ENCODE measurements at places on chromosomes 3 and 15.

- DNase-seq, result no peak
- no peaks in the 10 kb centered on the region for H3K4me1 ChIP-seq
- H3K36me3 ChIP-seq, result no peaks in the 10 kb centered on the region
- H3K27me3 ChIP-seq, result no peaks in the 10 kb centered on the region
- H3K4me3 ChIP-seq, result no peak overlapping the region
- no peak overlapping the region for H3K27ac ChIP-seq
These were observed 204.1 kb downstream of the ARRDC4 start for GRCh38 chr15:98164571-98164970.

DNA sequence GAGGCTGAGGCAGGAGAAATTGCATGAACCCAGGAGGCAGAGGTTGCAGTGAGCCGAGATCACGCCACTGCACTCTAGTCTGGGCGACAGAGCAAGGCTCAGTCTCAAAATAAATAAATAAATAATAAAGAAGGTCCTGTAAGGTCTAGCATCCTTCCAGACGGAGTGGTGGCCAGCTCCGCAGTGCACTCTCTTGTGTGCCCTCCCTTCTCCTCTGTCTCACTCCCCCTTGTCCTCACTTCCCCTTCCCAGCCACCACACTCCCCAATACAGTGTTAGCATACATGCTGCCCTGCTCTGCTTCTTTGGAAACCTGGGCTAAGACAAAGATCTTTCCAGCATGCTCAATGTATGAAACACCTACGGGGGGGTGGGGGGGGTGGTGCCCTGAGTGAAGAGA lies 3.4 kb upstream of the CLN6 start:
- no peak overlapping the region for H3K4me3 ChIP-seq
- peaks cover 30% of the 10 kb centered on the region for H3K4me1 ChIP-seq
- DNase-seq, result no peak
- H3K27ac ChIP-seq, result no peak overlapping the region

DNA sequence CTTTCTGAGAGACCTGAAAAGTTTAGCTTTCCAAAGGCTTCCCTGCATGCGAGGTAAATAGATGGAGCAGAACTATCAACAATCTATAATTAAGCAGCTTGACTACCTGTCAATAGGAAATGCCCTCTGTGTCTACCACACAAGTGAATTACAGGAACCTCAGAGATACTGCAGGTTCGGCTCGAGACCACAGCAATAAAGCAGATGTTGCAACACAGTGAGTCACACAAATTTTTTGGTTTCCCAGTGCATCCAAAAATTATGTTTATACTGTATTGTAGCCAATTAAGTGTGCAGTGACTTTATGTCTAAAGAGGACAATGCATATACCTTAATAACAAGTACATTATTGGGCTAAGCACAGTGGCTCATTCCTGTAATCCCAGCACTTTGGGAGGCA lies 252.0 kb downstream of the UBE2E2 start:
- no peaks in the 10 kb centered on the region for H3K4me1 ChIP-seq
- H3K4me3 ChIP-seq, result no peak overlapping the region
- H3K27ac ChIP-seq, result no peak overlapping the region
- H3K36me3 ChIP-seq, result no peaks in the 10 kb centered on the region

DNA sequence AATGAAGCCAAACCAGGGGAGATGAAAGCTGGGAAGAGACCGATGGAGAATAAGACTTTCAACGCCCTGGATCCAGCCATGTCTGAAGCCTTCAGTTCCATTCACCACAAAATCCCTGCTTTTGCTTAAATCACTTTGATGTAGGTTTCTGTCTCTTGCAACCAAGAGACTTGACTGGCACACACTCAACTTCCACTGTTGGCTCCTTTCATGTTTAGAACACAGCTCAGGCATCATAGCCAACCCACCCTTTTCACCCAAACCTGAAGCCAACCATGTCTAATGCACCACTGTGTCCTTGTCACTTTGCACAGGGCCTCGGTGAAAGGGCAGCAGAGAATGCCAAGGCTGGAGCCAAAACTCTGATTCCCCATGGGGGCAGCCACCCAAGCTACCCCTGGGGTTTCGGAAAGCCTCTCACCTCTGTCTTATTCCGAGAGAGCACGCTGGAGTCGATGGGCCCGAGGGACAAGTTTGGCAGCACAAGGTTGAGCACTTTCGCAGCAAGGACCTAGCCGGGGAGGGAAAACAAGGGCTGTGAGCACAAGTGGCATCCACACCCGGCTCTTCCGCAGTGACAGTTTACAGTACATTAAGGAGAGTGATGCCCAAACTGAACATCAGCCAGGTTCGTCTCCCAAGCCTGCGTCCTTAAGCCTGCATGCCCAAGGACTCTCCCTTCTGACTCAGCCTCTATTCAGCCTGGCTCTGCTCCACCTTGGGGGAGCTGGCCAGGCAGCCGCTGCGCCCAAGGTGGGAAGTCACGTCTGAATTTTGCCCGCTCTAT lies 37.6 kb downstream of the ABTB1 start:
- no peak overlapping the region for H3K27ac ChIP-seq
- no peaks in the 10 kb centered on the region for H3K27me3 ChIP-seq
- H3K36me3 ChIP-seq, result no peaks in the 10 kb centered on the region
- H3K4me1 ChIP-seq, result no peaks in the 10 kb centered on the region
- H3K4me3 ChIP-seq, result no peak overlapping the region

DNA sequence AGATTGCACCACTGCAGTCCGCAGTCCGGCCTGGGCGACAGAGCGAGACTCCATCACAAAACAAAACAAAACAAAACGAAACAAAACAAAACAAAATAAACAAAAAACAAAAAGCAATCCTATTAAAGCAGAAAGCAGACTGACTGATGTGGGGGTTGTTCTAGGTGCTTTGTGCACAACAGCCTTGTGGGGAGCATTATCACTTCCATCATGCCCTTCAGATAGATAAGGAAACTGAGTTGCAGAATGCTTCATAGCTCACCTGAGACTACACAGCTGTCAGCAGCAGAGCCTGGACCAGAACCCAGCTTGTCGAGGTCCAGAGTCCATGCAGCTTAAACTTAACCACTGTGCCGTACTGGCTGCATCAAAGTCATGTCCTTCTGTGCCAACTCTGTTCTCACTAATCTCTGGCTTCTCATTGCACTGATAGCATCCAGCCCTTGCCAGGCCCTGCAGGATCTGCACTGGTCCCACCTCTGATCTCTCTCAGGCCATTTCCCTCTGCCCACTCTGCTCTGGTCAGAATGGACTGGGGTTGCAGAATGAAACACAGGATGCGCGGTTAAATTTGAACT lies 47.6 kb upstream of the MRPS22 start:
- no peaks in the 10 kb centered on the region for H3K36me3 ChIP-seq
- no peak overlapping the region for H3K27ac ChIP-seq
- no peaks in the 10 kb centered on the region for H3K27me3 ChIP-seq
- no peak overlapping the region for H3K4me3 ChIP-seq

- H3K27me3 ChIP-seq, result no peaks in the 10 kb centered on the region
- H3K4me1 ChIP-seq, result peaks cover 9% of the 10 kb centered on the region
- peak overlapping the region; percentile 95 for H3K4me3 ChIP-seq
- peak; percentile 80 for DNase-seq
These were observed 495 bp downstream of the CDC25A start for GRCh38 chr3:48187579-48188265.

DNA sequence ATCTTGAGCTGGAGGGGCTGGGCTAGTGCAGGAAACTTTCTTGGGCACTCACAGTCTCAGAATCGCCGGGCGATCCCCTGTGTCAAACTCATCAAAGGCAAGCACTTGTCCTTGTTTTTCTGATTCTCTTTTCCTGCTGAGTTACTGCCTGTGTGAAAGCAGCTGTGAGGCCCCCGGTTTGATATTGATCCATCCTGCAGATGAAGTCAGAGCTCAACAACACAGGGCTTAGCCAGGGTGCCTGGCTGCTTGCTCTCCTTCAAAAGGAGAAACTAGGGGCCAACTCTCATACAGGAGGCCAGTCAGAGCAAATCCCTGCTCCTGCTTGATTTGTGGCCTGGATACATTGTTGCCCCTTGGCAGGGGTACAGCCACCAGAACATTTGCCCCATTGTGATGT lies 22.9 kb downstream of the CLSTN2 start:
- no peak for DNase-seq
- H3K4me3 ChIP-seq, result no peak overlapping the region
- no peaks in the 10 kb centered on the region for H3K36me3 ChIP-seq
- no peak overlapping the region for H3K27ac ChIP-seq

GRCh38 chr3:21754839-21755238 lies 3.8 kb upstream of the ZNF385D start:
- no peak overlapping the region for H3K4me3 ChIP-seq
- no peaks in the 10 kb centered on the region for H3K27me3 ChIP-seq
- no peaks in the 10 kb centered on the region for H3K36me3 ChIP-seq
- DNase-seq, result no peak
- no peaks in the 10 kb centered on the region for H3K4me1 ChIP-seq

GRCh38 chr15:68982976-68983563 lies 31.4 kb upstream of the NOX5 start:
- H3K27ac ChIP-seq, result no peak overlapping the region
- no peaks in the 10 kb centered on the region for H3K36me3 ChIP-seq
- H3K27me3 ChIP-seq, result no peaks in the 10 kb centered on the region
- H3K4me1 ChIP-seq, result peaks cover 24% of the 10 kb centered on the region

- DNase-seq, result no peak
- no peak overlapping the region for H3K4me3 ChIP-seq
- no peaks in the 10 kb centered on the region for H3K36me3 ChIP-seq
- H3K4me1 ChIP-seq, result peaks cover 8% of the 10 kb centered on the region
- no peaks in the 10 kb centered on the region for H3K27me3 ChIP-seq
- H3K27ac ChIP-seq, result no peak overlapping the region
These were observed 69.5 kb upstream of the MBNL1 start for GRCh38 chr3:152199102-152199840.

DNA sequence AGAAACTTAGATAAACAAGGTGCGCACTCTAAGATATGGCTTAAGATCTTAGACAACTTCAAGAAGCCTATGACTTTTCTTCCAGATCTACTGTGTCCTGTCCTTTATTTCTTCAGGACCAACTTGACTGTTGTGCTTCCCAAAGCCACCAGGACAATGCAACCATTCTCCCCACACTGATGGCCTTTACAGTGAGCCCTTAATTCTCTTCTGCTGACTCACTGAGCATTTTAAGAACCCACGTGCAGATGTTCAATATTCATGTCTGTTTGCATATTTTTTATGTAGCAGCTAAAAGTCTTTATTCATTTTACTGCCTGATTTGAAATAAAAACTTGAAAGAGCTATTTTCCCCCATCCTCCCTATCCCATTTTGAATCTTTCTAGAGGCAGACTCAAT lies 103.3 kb upstream of the SLC2A2 start:
- H3K4me3 ChIP-seq, result no peak overlapping the region
- peaks cover 49% of the 10 kb centered on the region for H3K4me1 ChIP-seq
- no peaks in the 10 kb centered on the region for H3K36me3 ChIP-seq
- H3K27ac ChIP-seq, result peak overlapping the region; percentile 92
- DNase-seq, result no peak
- H3K27me3 ChIP-seq, result no peaks in the 10 kb centered on the region

GRCh38 chr3:185361920-185362319 lies 1.0 kb upstream of the MAP3K13 start:
- no peaks in the 10 kb centered on the region for H3K36me3 ChIP-seq
- no peak overlapping the region for H3K4me3 ChIP-seq
- H3K27ac ChIP-seq, result no peak overlapping the region
- DNase-seq, result no peak
- no peaks in the 10 kb centered on the region for H3K27me3 ChIP-seq

DNA sequence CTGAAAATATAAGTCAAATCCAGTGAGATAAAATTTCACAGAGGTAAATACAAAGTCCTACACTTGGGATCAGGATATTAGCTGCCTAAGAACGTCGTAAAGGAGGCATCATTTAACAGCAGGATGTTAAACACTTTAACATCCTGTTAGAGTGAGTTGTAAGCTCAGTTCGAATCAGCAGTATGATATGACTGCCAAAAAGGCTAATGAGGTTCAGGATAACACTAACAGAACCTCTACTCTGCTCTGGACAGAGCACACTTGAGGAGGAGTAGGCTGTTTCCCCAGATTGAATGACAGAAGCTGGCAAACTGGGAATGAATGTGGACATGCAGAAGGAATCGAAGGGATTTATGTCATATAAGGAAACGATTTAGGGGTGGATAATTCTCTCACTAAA lies 227.1 kb upstream of the CD96 start:
- H3K27me3 ChIP-seq, result no peaks in the 10 kb centered on the region
- peaks cover 26% of the 10 kb centered on the region for H3K4me1 ChIP-seq
- no peak overlapping the region for H3K4me3 ChIP-seq
- H3K36me3 ChIP-seq, result no peaks in the 10 kb centered on the region
- no peak overlapping the region for H3K27ac ChIP-seq

DNA sequence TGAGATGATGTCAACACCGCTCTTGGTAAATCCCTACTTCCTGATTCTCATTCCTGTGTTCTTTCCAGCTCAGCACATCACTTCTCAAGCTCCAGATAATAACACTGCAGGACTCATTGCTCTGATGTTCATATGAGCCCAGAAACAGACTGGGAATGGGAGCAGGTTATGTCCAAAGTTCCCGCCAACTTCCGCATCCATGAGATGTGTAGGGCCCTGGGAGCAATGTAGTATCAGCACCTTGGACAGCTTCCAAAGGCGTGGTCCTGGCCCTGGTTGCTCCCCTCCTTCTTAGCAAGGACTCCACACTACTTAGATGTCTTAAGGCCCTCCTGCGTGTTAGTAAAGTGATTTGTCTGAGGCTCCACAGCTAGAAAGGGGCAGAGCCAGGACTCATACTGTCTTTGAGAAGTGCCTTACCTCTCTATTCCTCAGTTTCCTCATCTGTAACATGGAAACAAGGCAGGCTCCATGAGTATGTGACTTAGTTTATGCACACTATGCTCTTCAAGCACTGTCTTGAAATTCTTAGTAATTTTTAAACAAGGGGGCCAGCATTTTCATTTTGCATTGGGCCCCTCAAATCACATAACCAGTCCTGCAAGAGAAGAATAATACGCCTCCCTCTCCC lies 27.9 kb upstream of the SLC6A1 start:
- H3K4me1 ChIP-seq, result no peaks in the 10 kb centered on the region
- DNase-seq, result peak; percentile 46
- H3K4me3 ChIP-seq, result no peak overlapping the region

DNA sequence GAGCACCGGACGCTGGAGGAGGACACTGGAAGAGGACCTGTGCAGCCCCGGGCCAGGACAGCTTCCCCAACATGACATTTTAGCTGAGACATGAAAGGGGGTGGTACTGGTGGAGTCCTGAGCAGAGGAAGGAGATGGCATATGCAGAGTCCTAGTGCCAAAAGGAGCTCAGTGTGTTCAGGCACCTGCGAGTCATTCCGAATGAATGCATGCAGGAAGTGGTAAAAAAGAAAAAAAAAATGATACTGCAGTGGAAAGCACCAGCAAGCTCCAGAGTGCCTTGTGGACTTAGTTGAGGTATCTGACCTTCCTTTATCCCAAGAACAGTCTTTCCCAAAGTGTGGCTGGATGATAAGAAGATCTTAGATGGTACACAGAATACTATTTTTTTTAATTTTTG lies 6.6 kb upstream of the ZNF148 start:
- peak; percentile 37 for DNase-seq
- H3K27me3 ChIP-seq, result no peaks in the 10 kb centered on the region
- no peak overlapping the region for H3K27ac ChIP-seq
- H3K4me1 ChIP-seq, result peaks cover 16% of the 10 kb centered on the region

GRCh38 chr15:36507458-36507857 lies 72.0 kb upstream of the CDIN1 start:
- H3K27ac ChIP-seq, result no peak overlapping the region
- H3K27me3 ChIP-seq, result no peaks in the 10 kb centered on the region
- H3K4me1 ChIP-seq, result peaks cover 38% of the 10 kb centered on the region
- H3K36me3 ChIP-seq, result no peaks in the 10 kb centered on the region
- DNase-seq, result no peak

All from Caco-2 (cell line).